ENCODE measurements at places on chromosomes 1 and 21. TPM values are rescaled to one million over a fixed set of nuclear protein-coding genes. Genes with fewer than 3 reads are reported as not detected.

The NEGR1 gene
- polyA plus RNA-seq, result not detected

The NHLH1 gene
- polyA plus RNA-seq, result not detected

The ADAMTS5 gene
- 0.47 TPM for polyA plus RNA-seq

The UBXN10 gene
- 0.50 TPM for polyA plus RNA-seq

The WNT4 gene
- polyA plus RNA-seq, result not detected

The NCMAP gene
- polyA plus RNA-seq, result 0.56 TPM

The PLD5 gene
- polyA plus RNA-seq, result 0.05 TPM

The OR2T6 gene
- polyA plus RNA-seq, result not detected

The HSD3B2 gene
- 0.14 TPM for polyA plus RNA-seq

The PM20D1 gene
- polyA plus RNA-seq, result 0.29 TPM

The COL8A2 gene
- polyA plus RNA-seq, result 0.04 TPM

The UBE4B gene
- 12.0 TPM for polyA plus RNA-seq

The CAMK1G gene
- polyA plus RNA-seq, result 0.14 TPM

The PROK1 gene
- not detected for polyA plus RNA-seq

The ADAMTSL4 gene
- polyA plus RNA-seq, result 11.4 TPM

The ARTN gene
- polyA plus RNA-seq, result 0.05 TPM

The GPN2 gene
- polyA plus RNA-seq, result 10.5 TPM

The PTGFR gene
- polyA plus RNA-seq, result 0.46 TPM

The CAP1 gene
- polyA plus RNA-seq, result 91.7 TPM

The KCNE2 gene
- not detected for polyA plus RNA-seq

The PADI1 gene
- not detected for polyA plus RNA-seq

The C1orf87 gene
- polyA plus RNA-seq, result not detected

The MAST2 gene
- 4.8 TPM for polyA plus RNA-seq

The SLC26A9 gene
- not detected for polyA plus RNA-seq

The MMEL1 gene
- polyA plus RNA-seq, result not detected

The NID1 gene
- polyA plus RNA-seq, result 21.2 TPM

The SELENBP1 gene
- polyA plus RNA-seq, result 141 TPM

The DEPDC1 gene
- polyA plus RNA-seq, result 0.52 TPM

The OR2T2 gene
- polyA plus RNA-seq, result not detected
